ENCODE measurements at places on chromosomes 12 and 14. TPM values are rescaled to one million over a fixed set of nuclear protein-coding genes. Genes with fewer than 3 reads are reported as not detected.
A peak's percentile ranks its signal among the peaks of the same experiment; 100 is the strongest.

The C14orf132 gene
- 43.6 TPM for total RNA-seq

DNA sequence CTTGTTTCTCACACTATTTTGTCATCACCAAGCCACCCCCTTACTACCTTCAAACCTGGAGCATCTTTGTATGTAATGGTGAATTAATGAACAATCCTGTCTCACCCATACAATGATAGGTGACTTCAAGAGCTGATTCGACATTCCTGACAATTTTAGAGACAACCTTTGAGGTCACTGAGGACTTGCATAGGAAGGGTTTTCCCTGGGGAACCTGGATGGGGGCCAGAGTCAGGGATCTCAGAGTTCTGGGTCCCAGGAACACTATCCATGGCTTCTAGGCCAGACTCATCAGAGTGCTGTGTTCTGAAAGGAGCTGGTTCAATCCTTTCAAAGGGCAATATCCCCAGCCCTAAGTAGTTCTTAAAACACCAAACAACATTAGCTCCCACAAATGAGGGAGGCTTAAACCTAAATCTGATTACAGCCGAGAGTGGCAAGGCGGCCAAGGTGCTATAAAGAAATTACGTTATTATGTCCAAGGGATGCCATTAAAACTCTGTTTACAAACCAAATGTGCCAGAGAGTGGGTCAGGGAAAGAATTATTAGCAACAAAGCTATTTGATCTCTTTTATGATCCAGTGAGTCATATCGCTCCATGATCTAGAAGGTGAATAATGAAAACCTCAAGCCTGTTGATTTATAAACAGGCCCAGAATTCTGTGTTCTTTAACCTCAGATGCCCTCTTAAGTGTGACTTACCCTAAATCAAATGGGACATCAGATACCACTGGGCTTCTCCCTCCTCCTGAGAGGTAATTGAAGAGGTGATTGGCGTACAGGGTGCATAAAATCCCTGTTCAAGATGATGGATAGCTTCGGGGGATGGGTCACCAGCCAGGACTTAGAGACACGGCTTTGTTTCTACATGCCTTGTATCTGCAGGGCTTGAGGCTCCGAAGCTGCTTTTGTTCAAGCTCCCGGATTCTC, 230.2 kb upstream of the TBX3 start:
- no peaks in the 10 kb centered on the region for H3K4me1 ChIP-seq
- H3K36me3 ChIP-seq, result no peaks in the 10 kb centered on the region
- no peaks in the 10 kb centered on the region for H3K27me3 ChIP-seq
- no peak overlapping the region for H3K4me3 ChIP-seq
- no peak for DNase-seq

GRCh38 chr12:4807116-4807783, 87.0 kb downstream of the GALNT8 start:
- no peak for DNase-seq
- no peak overlapping the region for H3K27ac ChIP-seq
- peaks cover 16% of the 10 kb centered on the region for H3K4me1 ChIP-seq
- peaks cover 22% of the 10 kb centered on the region for H3K27me3 ChIP-seq
- no peak overlapping the region for H3K4me3 ChIP-seq

GRCh38 chr14:104265918-104266630, 127.7 kb downstream of the KIF26A start:
- DNase-seq, result no peak
- H3K27me3 ChIP-seq, result no peaks in the 10 kb centered on the region
- no peak overlapping the region for H3K4me3 ChIP-seq
- H3K27ac ChIP-seq, result no peak overlapping the region
- no peaks in the 10 kb centered on the region for H3K4me1 ChIP-seq

DNA sequence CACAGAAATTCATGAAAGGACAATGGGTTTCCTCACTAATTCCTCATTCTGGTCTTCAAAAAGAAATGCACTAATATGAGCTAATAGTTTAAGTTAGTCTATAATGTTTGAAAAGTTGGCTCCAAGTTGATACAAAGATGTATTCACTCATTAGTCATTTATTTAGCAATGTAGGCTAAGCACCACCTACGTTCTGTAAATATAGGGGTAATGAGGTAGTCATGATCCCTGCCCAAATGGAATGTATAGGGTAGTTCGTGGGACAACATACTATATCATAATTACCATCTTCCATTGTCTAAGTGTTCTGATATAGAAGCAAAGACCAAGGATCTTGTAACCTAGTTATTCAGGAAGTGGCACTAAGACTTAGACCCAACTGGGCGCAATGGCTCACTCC, 86.5 kb downstream of the DIO2 start:
- H3K36me3 ChIP-seq, result no peaks in the 10 kb centered on the region
- DNase-seq, result no peak
- no peaks in the 10 kb centered on the region for H3K27me3 ChIP-seq
- H3K4me3 ChIP-seq, result no peak overlapping the region
- H3K27ac ChIP-seq, result no peak overlapping the region

- no peak for DNase-seq
- H3K4me1 ChIP-seq, result no peaks in the 10 kb centered on the region
Measured at GRCh38 chr12:98408681-98409080, 106.7 kb upstream of the TMPO start.

GRCh38 chr14:82689948-82690347, 1156.3 kb upstream of the SEL1L start:
- H3K27me3 ChIP-seq, result no peaks in the 10 kb centered on the region
- H3K4me3 ChIP-seq, result no peak overlapping the region
- no peak for DNase-seq
- no peaks in the 10 kb centered on the region for H3K4me1 ChIP-seq
- H3K36me3 ChIP-seq, result no peaks in the 10 kb centered on the region

The LIN7A gene
- total RNA-seq, result 7.9 TPM

DNA sequence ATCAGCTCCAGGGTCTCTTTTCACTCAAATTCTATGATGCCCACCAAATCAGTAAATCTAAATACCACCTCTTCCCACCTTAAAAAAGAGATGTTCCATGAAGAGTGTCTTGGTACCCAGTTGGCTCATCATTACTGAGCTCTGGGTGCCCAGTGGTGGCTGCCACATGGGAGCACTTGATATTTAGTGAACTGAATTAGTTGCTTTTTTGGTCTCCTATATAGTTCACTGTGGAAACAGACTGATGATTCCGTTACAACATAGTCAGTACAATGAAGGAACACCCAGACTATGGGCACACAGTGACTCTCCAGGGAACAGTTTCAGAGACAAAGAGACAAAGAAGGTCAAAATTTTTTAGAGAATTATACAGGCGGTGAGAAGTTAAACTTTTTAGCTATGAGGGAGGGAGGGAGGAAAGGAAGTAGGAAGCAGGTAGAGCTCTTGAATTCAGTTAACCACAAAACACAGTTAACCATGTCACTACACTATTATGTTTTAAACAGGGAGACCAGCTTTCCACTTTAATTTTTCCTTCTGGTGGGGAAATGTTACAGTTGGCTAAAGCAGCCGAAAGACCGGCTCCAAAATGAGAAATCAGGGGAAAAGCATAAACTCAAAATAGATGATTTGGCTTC, 14.6 kb upstream of the YY1 start:
- H3K27ac ChIP-seq, result no peak overlapping the region
- H3K36me3 ChIP-seq, result no peaks in the 10 kb centered on the region
- H3K27me3 ChIP-seq, result no peaks in the 10 kb centered on the region
- peaks cover 25% of the 10 kb centered on the region for H3K4me1 ChIP-seq
- no peak for DNase-seq

The ATL1 gene
- total RNA-seq, result 5.7 TPM

DNA sequence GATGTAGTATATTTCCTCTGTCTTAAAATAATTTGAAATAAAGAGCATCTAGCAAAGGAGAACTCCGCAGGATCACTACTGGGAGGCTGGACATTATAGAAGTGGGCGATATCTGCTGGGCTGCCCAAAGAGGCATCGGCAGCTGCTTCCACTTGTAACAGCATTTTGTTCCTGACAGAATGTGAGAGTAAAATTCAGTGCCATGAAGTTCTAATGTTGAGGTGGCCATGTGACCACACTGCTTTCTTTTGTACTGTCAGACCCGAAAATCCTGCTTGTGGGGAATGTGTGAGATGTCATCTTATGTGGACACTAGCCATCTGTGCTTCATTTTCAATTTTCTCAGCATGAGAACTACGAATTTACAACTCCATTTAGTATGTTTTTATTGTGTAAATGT, 151.9 kb downstream of the ACSS3 start:
- no peak for DNase-seq
- H3K36me3 ChIP-seq, result no peaks in the 10 kb centered on the region
- no peak overlapping the region for H3K4me3 ChIP-seq
- H3K4me1 ChIP-seq, result no peaks in the 10 kb centered on the region
- no peaks in the 10 kb centered on the region for H3K27me3 ChIP-seq

DNA sequence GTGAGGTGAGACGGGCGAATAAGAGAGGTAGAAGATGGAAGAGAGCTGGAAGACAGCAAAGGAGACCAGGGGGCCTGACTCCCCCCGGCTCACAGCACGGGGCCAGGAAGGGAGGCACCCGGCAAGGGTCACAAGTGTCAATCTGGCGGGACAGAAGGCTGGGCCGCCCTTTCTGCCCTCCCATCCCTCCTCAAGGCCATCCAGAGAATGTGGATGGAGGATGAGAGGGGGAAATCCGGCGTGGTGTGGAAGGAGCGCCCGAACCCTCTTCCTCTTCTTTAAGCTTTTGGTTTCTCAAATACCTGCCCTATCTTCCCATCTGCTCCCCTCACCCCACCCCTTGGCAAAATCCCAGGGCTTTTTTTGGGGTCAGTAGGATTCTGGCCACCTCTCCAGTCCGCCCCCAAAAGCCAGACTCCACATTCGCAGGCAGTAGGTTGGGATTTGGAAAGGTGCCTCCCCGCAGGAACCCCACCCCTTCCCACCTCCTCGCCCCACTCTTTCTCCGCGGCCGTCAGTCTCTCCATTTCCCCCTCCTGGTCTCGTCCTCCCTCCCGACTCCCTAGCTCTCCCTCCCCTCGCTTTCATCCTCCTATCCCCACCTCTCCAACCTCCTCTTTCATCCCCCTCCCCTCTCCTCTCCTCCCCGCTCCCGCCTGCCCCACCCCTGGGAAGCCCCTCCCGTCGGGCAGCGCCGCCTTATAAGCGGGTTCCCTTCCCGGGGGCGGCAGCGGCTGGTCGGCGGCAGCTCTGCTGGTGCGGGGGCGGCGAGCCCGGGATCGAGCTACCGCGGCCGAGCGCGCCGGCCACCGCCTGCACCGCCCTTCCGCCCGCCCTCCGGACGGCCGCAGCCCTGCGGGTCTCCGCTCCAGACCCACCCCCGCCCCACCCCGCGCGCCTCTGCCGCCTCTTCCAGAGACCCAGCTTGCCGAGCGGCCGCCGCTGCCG, at the start of gene PTMS:
TSS of gene PTMS (plus strand) at position 730 of the 948 bp plus-strand sequence. CDS start 343 bp downstream, outside the sequence.
- peak within 1 kb of the TSS; percentile 99 for H3K27ac ChIP-seq
- no peaks in the 10 kb centered on the region for H3K27me3 ChIP-seq
- peaks cover 55% of the 10 kb centered on the region for H3K4me1 ChIP-seq
- H3K4me3 ChIP-seq, result peak within 1 kb of the TSS; percentile 85
- peaks cover 17% of the 10 kb centered on the region for H3K36me3 ChIP-seq

GRCh38 chr14:97625477-97625876, 828.3 kb downstream of the VRK1 start:
- no peak overlapping the region for H3K27ac ChIP-seq
- H3K4me3 ChIP-seq, result no peak overlapping the region
- H3K4me1 ChIP-seq, result no peaks in the 10 kb centered on the region
- no peaks in the 10 kb centered on the region for H3K36me3 ChIP-seq
- H3K27me3 ChIP-seq, result no peaks in the 10 kb centered on the region

The KRT85 gene
- not detected for total RNA-seq

The CFAP251 gene
- 37.7 TPM for total RNA-seq

The MRPL52 gene
- total RNA-seq, result 31.2 TPM

DNA sequence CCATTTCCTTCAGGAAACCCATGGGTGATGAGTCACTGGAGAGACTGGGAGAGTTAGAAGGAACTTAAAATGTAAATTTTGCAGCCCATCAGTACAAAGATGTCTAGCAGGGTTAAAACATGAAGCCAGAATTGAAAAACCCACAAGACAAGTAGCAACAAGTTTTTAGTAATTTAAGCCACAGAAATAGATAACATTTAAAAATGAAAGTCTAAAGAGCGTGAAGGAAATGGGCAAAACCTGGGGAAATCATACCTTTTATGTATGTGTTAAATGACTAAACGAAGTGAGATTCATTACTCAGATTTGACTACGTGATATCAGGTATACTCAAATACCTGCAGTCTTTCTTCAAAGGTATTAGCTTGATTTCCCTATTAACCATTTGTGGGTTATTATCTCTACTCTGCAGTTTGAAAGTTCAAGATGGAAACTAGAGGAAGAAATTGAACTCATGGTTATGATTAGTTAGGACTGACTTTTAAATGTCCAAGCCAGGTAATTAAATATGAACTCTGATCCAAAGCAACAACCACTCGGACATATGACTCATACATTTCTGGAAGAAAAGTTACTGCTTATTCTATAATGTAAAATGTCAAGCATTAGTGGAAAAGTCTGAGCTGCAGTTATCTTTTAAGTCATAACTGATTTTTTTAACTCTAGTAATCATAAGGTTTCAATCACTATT, 84.1 kb downstream of the ITPR2 start:
- H3K27me3 ChIP-seq, result no peaks in the 10 kb centered on the region
- H3K27ac ChIP-seq, result no peak overlapping the region
- H3K4me1 ChIP-seq, result peaks cover 9% of the 10 kb centered on the region
- H3K36me3 ChIP-seq, result no peaks in the 10 kb centered on the region

GRCh38 chr12:94628819-94629472, 21.4 kb downstream of the TMCC3 start:
- no peak overlapping the region for H3K4me3 ChIP-seq
- no peaks in the 10 kb centered on the region for H3K27me3 ChIP-seq
- DNase-seq, result no peak
- H3K27ac ChIP-seq, result no peak overlapping the region
- H3K4me1 ChIP-seq, result no peaks in the 10 kb centered on the region

The ALX1 gene
- total RNA-seq, result not detected

The OVCH1 gene
- 4.0 TPM for total RNA-seq

DNA sequence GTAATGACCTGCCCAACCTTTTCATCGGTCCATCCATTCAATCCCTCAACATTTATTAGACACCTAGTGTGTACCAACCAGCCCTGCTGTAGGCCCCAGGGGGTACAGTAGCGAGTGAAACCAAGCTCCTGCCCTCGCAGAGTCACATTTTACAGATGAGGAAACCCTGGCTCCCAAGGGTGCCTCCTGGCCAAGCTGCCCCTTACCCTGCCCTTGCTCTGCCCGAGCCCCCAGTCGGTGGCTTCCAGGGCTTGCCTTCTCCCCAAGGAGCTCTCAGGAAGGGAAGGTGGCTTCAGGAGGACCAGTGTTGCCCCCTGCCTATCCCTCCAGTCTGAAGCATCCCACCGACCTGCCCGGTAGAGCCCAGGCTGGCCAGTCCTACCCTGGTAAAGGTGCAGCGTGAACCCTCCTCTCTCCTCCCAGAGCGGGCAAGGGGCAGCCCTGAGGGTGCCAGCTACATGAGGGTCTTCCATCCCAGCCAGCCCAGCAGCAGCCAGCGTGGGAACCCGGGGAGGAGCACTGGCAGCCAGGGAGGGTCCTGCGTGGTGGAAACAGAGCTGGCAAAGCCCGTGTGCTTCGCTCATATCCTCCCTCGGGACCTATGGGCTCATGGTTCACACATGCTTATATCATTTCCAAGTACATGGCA, 670 bp upstream of the BEGAIN start:
- H3K27me3 ChIP-seq, result peaks cover 25% of the 10 kb centered on the region
- no peak overlapping the region for H3K27ac ChIP-seq
- H3K4me3 ChIP-seq, result no peak overlapping the region
- H3K4me1 ChIP-seq, result peaks cover 16% of the 10 kb centered on the region
- H3K36me3 ChIP-seq, result no peaks in the 10 kb centered on the region

All from upper lobe of left lung (tissue), 6 donors.